ENCODE measurements at places on chromosomes 3 and 15.

GRCh38 chr3:71684757-71685386 is 40.3 kb downstream of the EIF4E3 start:
- no peak for DNase-seq

DNA sequence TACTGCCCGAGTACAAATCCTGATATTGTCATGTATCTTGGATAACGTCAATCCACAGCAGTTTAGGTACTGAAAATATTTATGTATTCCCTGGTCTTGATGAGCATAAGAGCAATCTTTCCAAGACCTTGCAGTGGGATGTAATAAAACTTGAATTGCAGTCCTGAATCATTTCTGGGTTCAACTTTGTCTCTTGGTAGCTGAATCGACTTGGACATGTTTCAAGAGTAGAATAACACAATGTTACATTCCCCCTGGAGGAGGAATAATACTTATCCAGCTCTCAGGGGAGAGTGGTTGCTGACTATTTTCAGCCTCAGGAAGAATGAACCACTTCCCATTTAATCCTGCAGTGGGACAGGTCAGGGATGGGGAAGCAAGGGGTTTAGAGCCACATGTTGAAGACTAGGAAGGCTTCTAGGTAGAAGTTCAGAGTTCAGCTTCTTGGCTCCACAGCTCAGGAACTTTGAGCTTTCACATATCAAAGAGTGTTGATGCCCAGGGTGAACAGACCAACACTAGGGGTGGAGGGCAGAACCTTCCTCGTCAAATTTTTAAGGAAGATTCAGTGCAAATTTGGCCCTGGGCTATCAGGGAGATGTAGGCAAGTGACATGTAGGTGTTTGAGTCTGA is 43.4 kb upstream of the GPD1L start:
- DNase-seq: no peak

DNA sequence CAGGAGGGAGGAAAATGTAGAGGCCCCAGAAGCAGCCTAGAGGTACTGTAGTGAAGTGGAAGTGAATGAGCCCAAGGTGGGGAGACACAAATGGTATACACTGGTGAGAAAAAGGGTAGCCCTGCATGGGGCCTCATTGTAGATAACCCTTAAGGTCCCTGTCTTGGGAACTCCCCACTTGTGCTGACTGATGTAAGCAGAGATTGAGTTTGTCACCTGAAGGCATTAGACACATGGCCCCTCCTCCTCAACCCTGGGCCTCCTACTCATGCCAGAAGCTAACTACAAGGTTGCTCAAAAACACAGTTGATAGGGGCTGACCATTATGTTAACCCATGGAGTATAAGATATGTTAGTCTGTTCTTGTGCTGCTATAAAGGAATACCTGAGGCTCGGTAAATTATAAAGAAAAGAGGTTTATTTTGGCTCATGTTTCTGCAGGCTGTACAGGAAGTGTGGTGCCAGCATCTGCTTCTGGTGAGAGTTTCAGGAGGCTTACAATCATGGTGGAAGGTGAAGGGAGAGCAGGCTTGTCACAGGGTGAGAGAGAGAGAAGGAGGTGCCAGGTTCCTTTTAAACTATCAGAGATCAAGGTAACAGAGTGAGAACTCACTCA is 84.6 kb upstream of the RNU6-1 start:
- no peak for DNase-seq

GRCh38 chr3:38126121-38126892 is 10.6 kb downstream of the ACAA1 start:
- DNase-seq: no peak

DNA sequence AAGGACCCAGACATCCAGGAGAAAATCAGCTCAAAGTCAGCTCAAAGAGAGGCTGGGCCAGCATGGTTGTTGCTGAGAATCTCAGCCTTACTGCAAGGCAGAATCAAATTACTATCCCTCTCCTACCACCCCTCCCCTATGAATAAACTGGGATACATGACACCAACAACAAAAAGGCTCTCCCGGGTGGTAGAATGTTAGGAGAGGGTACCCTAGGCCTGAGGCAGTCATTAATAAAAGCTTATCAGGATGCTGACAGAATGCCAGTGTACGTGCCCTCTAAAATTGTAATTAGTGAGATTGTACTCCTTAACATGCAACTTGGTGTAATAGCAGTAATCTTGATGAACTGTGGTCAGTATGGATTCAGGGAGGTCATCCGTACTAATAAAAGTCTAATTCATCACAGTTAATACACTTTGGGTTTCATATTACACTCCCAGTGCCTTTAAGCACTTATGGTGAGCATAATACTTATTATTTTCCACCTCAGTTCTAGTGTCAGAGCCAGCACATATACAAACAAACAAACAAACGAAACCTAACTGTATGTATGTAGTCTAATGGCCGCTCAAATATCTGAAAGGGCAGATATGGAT is 76.5 kb downstream of the B3GALNT1 start:
- no peak for DNase-seq

- peak; percentile 46 for DNase-seq
Observed at GRCh38 chr15:40282147-40282868, 556 bp downstream of the ANKRD63 start.

DNA sequence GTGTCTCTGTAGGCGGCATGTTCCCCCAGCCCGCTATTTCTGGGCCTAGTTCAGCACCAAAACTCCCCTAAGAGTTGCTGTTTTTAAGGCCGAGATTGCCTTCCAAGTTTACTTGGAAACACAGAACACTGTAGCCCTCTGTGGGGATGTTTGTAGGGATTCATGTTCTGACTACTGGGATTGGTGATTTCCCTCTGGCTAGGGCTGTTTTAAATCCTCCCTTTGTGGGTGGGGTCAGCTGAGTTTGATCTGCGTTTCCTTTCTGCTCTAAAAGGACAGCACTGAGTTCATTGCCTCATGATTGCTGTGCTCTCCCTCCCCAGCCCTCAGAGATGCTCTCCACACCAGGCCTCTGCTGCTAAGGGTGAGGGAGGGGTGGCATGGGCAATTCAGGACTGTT is 640.6 kb upstream of the DPPA4 start:
- no peak for DNase-seq

- DNase-seq: no peak
Observed at GRCh38 chr3:188139466-188139865, 14.5 kb upstream of the LPP start.

GRCh38 chr15:64895285-64896065 is 16.2 kb upstream of the ANKDD1A start:
- no peak for DNase-seq

- DNase-seq: no peak
Observed at GRCh38 chr15:98812716-98813446, 164.5 kb downstream of the IGF1R start.

- peak; percentile 50 for DNase-seq
Observed at GRCh38 chr3:13012221-13012691, 61.0 kb downstream of the IQSEC1 start.

DNA sequence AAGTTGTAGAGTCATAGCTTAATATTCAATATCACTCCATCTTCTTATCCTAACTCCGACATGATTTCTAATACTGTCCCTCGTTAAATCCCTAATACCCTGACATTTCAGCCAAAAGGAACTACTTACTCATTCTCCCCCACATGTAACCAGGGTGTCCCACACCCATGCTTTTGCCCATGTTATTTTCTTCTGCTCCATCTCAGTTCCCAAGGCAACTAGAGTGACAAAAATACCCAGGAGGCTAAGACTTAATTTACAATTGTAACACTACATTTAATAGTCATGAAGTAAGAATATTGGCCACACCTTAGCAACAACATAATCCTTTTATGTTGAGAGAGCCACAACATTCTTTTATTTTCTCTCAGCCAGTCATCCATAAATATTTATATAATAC is 248.5 kb upstream of the TGFBR2 start:
- DNase-seq: no peak

DNA sequence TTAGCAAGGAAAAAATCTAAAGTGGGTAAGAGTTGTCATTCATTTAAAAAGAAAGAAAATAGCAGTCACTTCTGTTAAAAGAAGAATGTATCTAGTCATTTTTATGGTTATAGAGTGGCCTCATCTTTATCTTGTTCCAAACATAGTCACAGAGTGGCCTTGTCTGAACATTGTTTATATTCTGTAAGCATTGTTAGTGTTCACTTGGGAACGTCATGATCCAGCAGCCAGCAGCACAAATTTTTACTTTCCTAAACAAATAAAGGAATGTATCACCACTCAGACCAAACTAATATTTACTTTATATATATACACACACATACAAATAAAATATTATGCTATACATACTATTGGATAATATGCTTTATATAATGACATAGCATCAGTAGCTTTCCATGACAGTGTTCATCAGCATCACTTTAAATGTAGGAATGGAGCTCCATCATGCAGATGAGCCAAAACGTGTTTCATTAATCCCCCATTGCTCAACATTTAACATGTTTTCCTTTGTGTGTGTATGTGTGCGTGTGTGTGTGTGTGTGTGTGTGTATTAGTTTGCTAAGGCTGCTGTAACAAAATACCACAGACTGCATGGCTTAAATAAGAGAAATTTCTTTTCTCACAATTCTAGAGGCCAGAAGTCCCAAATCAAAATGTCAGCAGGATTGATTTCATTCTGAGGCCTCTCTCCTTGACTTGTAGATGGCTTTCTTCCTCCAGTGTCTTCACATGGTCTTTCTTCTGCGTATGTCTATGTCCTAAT is 39.6 kb upstream of the GYG1 start:
- DNase-seq: no peak

- DNase-seq: no peak
Observed at GRCh38 chr3:140164922-140165590, 230.1 kb downstream of the CLSTN2 start.

- DNase-seq: no peak
Observed at GRCh38 chr3:43748179-43748578, 57.4 kb downstream of the ABHD5 start.

DNA sequence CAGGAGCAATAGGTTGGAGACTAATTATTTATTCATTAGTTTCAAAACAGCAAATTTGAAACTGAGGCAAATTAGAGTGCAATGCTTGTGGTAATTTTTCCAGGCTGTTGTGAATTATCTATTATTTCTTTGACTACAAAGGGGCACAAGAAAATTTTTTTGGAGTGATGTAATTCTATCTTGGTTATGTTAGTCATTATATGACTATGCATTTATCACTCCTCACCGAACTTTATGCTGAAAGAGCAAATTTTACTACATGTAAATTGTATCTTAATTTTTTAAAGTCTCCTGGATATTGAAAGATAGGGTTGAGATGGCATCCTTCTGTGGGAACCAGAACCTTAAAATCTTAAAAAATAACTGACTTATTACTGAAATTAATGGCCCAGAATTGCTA is 320.0 kb upstream of the ROBO1 start:
- no peak for DNase-seq

- peak; percentile 43 for DNase-seq
Observed at GRCh38 chr15:55277116-55277564, 12.5 kb downstream of the RAB27A start.

- no peak for DNase-seq
Observed at GRCh38 chr3:125132815-125133214, 77.0 kb upstream of the HEG1 start.

- peak; percentile 25 for DNase-seq
Observed at GRCh38 chr15:98599909-98600691, 48.2 kb upstream of the IGF1R start.

DNA sequence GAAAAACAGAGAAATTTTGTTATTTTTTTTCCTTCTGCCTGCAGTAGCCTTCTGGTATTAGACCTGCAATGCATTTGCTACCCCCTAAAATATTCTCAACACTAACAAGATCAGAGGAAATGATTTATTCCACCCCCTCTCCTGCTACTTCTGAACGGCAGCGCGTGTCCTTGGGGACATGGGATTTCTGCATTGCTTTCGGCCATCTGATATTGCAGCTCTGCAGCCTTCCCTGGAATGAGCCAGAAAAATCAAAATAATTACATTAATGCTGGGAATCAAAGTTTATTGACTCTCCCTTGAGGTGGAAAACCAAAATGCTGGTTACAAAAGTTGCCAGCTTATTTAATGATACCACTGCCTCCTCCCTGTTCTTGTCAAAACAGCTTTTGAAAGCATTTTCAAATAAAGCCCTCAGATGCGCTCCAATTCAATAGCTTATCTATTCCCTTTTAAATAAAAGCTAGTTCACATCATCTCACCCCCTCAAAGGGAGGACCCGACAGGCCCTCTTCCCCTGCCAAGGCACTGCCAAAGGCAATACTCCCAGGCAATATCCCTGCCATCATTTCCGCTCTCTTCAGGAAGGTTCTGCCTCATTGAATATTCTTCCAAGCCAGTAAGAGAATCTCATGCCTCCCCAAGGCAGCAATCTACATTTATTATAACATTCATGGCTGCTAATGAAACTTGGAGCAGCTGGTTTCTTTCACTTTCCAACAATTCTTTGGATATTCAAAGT is 96.6 kb downstream of the FHIT start:
- no peak for DNase-seq

DNA sequence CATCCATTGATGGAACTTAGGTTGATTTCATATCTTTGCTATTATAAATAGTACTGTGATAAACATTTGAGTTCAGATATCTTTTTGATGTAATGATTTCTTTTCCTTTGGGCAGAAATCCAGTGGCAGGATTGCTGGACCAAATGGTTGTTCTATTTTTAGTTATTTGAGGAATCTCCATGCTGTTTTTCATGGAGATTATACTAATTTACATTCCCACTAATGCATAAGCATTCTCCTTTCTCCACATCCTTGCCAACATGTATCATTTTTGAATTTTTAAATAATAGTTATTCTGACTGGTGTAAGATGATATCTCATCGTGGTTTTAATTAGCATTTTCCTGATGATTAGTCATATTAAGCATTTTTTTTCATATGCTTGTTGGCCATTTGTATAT is 144.0 kb upstream of the SUCLG2 start:
- DNase-seq: no peak

DNA sequence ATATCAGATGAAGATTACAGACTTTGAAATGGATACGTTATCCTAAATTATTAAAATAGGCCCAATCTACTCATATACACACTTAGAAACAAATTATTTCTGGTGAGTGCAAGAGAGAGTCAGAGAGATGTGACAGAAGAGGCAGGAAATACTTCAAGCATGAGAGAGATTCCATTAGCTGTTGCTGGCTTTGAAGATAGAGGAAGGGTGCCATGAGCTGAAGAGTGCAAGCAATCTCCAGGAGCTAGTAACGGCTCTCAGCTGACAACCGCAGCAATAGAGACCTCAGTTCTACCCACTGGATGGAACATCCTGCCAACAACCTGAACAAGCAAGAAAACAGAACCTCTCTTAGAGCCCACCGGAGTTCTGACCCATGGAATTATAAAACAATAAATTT is 270.7 kb upstream of the SLITRK3 start:
- no peak for DNase-seq

DNA sequence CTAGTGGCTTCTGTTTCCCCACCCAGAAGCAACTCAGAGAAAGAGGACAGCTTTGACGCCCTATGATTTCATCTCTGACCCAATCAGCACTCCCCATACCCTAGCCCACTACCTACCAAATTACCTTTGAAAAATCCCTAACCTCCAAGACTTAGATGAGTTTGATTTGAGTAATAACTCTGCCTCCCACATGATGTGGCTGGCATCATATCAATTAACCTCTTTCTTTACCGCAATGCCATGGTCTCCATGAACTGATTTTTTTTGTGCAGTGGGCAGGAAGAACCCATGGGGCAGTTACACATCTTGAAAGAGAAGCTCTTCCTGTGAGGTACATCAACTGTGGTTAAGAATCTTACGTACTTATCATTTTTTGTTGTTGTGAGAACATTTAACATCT is 25.5 kb upstream of the APOD start:
- no peak for DNase-seq
